Kidney tubule cell (primary cell): ENCODE measurements at places on chromosomes 6 and 20.

GRCh38 chr6:32825966-32826365 is 9.2 kb upstream of the HLA-DOB start:
- DNase-seq = peak; percentile 44

- no peak for DNase-seq
Observed at GRCh38 chr20:20102163-20102562, 49.8 kb downstream of the CFAP61 start.

DNA sequence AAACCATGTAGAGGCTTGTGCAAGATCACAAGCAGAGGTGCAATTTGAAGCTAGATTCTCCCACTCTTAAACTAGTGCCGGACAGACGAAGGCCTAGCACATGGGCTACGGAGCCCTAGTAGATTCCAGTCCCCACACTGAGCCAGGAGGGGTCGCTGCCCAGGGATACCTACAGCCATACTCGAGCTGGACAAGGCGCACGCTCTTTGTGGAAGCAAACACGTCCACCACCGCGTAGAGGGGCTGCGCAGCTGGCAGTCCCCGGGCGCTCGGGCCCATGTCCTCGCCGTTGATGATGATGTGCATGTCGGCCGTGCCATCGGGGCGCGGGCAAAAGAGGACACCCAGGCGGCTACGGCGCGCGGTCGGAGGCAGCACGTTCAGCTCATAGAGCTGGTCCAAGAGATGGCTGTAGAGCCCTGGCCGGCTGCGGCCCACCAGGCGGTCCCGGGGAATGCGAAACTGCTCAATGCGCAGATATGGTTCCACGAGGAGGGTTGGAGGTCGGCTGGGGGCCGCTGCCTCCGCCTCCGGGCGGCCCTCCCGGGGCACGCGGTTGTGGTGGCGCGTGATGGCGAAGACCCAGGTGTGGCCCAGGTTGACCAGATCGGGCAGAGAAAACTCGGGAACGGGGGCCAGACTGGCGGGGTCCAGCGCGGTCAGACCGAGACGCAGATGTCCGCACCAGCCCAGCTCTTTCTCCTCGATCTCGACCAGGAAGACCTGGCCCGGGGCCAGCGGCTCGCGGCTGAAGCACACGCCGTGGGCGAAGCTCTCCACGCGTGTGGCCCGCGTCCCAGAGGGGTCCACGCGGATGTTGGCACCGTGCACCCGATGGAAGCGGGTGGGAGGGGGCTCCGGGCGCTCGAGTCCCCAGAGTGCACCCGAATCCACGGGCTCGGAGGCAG is 677 bp downstream of the NEURL2 start:
- DNase-seq = peak; percentile 72

DNA sequence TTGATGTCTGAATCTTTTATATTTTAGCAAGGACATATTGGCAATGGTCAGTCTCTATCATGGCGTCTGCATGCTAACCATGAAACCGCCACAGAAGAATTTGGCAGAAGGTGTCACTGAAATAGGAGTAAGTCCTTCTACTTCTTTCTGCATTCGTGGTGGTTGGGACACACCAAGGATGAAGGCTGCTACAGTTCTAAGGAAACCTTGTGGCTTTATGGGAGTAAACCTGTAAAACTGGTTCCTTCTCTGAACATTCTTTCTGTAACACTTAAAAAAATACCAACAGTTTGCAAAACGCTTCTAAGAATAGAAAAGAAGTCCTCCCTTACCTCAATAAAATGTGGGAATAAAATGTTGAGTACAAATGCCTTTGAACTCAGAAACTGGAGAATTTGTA is 195.3 kb downstream of the SLC24A3 start:
- DNase-seq = no peak

DNA sequence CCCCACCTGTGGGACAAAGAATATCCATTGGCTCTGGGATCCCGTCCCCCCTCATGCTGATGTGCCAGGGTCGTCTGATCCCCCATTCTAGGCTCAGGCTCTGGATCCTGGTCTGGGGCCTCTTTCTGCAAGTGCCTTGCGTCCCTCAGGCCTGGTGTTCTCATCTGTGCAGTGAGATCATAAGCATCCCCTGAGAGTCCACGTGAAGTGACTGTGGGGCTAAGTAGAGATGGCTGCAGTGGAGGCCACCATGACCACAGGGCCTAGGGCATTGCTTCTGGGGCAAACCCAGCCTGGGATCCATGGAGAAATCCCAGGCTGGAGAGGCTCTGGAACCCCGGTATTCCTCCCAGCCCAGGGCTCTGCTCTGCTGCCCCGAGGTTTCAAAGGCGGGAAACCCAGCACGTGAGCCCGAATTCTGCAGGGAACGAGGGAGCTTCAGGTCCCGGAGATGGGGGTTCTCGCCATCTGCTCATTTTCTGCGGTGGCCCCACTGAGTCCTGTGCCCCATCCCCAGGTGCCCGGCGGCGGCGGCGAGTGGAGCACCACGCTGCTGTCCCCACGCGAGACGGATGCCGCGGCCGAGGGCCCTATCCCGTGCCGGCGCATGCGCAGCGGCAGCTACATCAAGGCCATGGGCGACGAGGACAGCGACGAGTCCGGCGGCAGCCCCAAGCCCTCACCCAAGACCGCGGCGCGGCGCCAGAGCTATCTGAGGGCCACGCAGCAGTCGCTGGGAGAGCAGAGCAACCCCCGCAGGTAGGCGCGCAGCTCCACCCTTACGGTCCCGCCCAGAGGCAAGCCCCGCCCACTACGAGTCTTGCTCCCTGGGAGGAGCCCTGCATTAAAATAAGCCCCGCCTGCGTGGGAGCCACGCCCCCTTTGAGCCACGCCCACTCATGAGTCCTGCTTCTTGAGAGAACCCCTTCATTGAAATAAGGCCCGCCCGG is 105.5 kb upstream of the MYL9 start:
- DNase-seq = peak; percentile 68

DNA sequence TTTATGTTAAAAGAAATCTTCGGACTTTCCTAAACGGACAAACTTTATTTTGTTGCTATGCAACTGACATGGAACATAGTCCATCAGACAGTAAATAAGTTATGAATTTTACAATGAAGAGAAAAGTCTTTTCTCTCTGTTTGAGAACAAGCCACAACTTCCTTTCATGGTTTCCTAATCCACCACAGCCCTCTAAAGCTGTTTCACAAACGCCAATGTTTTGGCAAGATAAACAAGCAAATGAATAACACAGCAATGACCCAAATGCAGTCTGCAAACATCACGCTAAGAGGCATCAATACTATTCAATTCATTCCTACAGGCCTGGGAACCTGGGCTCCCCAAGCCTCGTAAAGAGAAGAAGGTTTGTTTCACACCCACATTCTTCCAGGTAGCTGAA is 60.4 kb downstream of the HAO1 start:
- DNase-seq = no peak

DNA sequence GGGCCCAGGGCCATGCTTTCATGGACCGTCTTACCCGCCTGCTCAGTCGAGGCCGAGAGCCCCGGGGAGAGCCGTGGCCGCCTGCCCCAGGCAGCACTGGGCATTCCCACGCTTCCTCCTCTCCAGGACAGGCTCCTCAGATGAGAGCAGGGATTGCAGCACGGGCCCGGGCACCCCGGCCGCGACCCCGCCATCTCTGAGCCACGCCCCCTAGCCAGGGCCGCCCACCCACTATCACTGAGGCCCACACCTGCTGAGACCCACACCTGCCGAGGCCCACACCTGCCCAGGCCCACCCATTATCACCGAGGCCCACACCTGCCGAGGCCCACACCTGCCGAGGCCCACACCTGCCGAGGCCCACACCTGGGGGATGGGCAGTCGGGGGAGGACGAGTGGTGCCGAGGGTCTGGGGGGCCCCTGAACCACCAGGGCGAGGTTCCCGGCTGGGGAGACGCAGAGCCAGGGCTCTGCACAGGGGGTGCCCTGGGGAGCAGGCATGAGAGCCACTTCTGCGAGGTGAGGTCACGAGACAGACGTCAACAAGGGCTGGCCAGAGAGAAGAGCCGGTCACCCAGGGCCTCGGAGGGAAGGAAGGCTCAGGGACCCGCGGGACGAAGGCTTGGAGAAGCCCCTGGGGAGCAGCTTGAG is 235.6 kb downstream of the ERMARD start:
- no peak for DNase-seq

- DNase-seq = no peak
Observed at GRCh38 chr20:39298121-39298520, 336.0 kb downstream of the DHX35 start.

- DNase-seq = no peak
Observed at GRCh38 chr6:40377173-40377806, 209.9 kb downstream of the LRFN2 start.

DNA sequence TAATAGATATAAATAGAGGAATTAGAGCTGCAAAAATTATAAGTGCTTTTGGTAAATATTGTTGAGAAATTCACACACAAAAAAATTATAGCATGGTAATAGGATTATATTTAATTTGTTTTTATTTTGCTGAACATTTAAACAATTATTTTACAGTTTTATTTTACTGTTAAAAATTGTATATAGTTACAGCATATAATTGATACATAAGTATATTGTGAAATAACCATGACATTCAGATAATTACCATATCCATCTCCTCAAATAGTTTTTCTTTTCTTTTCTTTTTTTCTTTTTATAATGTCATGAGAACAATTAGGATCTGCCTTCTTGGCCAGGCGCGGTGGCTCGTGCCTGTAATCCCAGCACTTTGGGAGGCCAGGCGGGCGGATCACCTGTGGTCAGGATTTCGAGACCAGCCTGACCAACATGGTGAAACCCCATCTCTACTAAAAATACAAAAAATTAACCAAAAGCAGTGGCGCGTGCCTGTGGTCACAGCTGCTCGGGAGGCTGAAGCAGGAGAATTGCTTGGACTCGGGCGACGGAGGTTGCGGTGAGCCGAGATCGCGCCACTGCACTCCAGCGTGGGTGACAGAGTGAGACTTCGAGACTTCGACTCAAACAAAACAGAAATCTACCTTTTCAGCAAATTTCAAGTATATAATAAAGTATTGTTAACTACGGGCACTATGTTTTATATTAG is 654.2 kb downstream of the TENT5A start:
- no peak for DNase-seq

DNA sequence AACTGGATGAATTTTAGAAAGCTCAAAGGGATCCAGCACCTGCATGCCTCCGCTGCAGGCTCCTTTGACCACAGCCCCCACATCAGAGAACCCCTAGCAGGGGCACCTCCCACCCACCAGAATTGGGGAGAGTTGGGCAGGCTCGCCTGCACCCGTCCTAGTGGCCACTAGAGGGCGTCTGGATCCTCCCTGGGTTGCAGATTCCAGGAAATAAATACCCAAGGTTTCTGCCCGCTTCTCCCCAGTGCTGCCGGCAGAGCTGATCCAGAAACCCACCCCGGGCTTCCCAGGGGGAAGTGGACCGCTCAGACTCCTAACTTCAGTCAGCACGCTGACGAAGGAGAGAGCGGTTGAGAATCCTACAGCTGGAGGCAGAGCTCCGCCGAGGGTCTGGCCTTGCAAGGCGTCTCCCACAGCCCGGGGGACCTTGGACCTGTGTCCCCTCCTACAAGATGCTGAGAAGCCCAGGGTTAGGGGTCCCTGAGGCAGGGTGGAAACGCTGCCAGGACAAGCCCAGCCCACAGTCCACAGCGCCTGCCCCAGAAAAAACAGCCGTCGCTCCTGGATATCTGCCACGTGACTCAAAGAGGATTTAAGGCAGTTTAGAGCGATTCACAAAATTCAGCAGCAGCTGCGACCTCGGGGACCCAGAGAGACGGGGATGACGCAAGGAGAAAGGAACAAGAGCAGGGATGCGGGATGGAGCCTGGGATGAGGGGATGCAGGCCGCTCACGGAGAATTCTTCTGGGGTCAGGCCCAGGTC is 32.6 kb upstream of the PHACTR3 start:
- peak; percentile 55 for DNase-seq

DNA sequence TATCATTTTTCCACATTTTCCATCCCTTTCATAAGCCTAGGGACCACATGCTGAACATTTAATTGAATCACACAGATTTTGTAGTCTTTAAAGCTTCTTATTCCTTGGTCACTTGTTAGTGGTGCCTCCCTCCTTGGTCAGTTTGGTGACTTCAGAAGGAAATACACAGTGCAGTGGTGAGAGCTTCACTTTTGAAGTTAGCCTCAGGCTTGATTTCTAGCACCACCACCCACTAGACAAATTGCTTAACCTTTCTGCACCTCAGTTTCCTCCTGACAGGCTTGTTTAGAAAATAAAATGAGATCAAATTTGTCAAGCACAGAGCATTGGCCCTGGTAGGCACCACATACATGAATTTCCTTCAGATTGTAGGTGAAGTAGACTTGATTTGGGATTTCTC is 91.7 kb downstream of the FOXO3 start:
- no peak for DNase-seq

- DNase-seq = no peak
Observed at GRCh38 chr6:106622412-106622811, 6.9 kb downstream of the RTN4IP1 start.

GRCh38 chr6:109772883-109773431 is 81.9 kb downstream of the FIG4 start:
- DNase-seq = no peak

- no peak for DNase-seq
Observed at GRCh38 chr20:63294536-63294900, 1.5 kb downstream of the COL20A1 start.

GRCh38 chr6:132456700-132457143 is 55.4 kb upstream of the MOXD1 start:
- no peak for DNase-seq

DNA sequence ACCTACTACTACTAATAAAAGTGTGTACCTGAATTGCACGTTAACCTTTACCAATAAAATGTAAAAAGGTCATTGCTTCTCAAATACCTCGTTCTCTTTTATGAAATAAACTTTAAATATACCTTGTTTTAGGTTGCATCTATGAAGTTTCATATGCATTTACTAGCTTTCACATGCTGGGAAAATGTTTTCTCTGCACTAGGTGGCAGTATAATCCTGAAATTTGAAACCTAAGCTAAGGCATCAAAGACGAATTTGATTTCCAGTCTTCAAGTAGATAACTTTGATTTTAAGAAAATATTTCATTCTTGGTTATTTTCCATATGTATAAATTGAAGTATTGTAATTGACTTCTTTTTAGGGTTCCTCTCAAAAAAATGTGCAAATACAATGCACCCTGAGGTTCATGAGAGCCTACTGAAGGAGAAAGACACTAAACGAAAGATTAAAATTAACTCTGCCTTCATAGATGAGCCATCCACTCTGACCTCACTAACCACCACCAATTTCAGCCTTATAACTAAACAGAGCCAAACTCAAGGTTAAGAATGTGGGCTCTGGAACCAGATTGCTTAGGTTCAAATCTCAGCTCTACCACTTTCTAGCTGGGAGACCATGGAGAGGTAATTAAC is 7.3 kb upstream of the COL9A1 start:
- DNase-seq = peak; percentile 66
